ENCODE measurements at places on chromosomes 11 and 22.

GRCh38 chr11:133547808-133548494, 15.7 kb upstream of the OPCML start:
- no peaks in the 10 kb centered on the region for H3K27me3 ChIP-seq
- H3K4me1 ChIP-seq = no peaks in the 10 kb centered on the region
- H3K4me3 ChIP-seq = no peak overlapping the region

DNA sequence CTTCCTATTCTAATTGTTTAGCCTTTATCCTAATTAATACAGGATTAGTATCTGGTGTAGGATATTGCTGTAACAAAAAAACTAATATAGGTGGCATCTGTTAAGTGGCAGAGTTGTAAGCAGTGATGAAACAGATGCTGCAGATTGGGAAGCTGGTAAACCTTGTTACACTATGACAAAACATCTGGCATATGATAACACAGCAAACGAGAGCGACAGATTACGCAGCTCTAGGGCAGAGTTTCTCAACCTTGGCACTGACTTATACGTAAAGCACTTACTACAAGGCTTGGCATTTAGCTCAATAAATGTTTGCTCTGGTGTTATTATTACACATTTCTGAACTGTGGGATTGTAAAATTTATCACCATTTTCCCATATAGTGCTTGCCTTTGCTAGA, 137.0 kb downstream of the ATG16L2 start:
- H3K36me3 ChIP-seq = peaks cover 4% of the 10 kb centered on the region
- no peak overlapping the region for H3K4me3 ChIP-seq
- DNase-seq = no peak
- no peak overlapping the region for H3K27ac ChIP-seq
- H3K4me1 ChIP-seq = peaks cover 5% of the 10 kb centered on the region

- no peak overlapping the region for H3K4me3 ChIP-seq
- no peak for DNase-seq
- no peaks in the 10 kb centered on the region for H3K4me1 ChIP-seq
- H3K27me3 ChIP-seq = no peaks in the 10 kb centered on the region
- no peaks in the 10 kb centered on the region for H3K36me3 ChIP-seq
- H3K27ac ChIP-seq = no peak overlapping the region
Measured at GRCh38 chr11:35313066-35313759, 106.1 kb downstream of the SLC1A2 start.

DNA sequence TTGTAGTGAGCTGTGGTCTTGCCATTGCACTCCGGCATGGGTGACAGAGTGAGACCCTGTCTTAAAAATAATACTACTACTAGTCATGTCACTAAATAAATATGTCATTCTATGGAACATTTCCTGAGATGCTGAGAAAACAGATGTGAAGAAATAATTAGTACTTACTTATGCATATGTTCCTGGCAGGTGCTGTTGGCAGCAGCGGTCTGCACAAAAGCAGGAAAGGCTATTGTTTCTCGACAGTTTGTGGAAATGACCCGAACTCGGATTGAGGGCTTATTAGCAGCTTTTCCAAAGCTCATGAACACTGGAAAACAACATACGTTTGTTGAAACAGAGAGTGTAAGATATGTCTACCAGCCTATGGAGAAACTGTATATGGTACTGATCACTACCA, 8.8 kb downstream of the ARCN1 start:
- no peak overlapping the region for H3K4me3 ChIP-seq
- H3K36me3 ChIP-seq = peaks cover 43% of the 10 kb centered on the region
- DNase-seq = no peak
- peaks cover 19% of the 10 kb centered on the region for H3K4me1 ChIP-seq
- H3K27me3 ChIP-seq = no peaks in the 10 kb centered on the region

GRCh38 chr11:97703851-97704250, 1314.0 kb downstream of the JRKL start:
- no peaks in the 10 kb centered on the region for H3K36me3 ChIP-seq
- H3K27ac ChIP-seq = no peak overlapping the region
- no peaks in the 10 kb centered on the region for H3K27me3 ChIP-seq
- H3K4me1 ChIP-seq = no peaks in the 10 kb centered on the region
- H3K4me3 ChIP-seq = no peak overlapping the region

Measured in activated CD4-positive, alpha-beta T cell treated with anti-CD3 and anti-CD28 coated beads for 36 hours (primary cell).